ENCODE measurements at places on chromosomes 1 and 21.

GRCh38 chr1:205751036-205751651 is 1.2 kb upstream of the NUCKS1 start:
- no peak for DNase-seq

- no peak for DNase-seq
Observed at GRCh38 chr1:178028841-178029481, 59.1 kb upstream of the SEC16B start.

GRCh38 chr21:25496825-25497482 is 110.3 kb downstream of the MRPL39 start:
- DNase-seq = no peak

- DNase-seq = no peak
Observed at GRCh38 chr1:74771913-74772515, 39.1 kb downstream of the TYW3 start.

DNA sequence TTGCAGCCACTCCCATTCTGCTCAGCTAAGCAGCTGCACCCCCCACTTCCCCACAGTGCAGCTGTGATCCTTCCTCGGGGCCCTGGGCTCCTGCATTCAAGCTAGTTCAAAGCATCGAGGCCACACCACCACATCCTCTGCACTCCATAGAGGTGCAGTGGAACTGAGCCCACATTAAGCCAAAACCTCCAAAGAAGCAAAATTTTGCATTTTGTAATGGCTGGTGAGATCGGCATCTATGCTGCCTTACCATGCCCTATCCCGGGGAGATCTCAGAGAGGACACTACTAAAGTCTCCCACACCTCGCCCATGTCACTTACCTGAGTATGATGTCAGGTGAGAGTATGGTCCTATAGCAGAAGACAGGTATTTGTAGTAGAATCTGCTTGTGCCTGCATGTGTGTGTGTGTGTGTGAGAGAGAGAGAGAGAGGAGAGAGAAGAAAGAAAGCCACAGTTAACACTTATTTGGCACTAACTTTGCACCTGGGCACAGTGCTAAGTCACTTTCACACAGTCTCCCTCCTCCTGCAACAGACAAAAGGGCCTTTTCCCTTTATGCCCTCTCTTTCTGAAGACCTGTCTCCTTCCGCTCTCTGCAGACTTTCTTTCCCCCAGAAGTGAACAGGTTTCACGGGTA is 89.8 kb downstream of the KIF14 start:
- DNase-seq = no peak

GRCh38 chr1:228009116-228009827 is 2.5 kb downstream of the WNT3A start:
- DNase-seq = no peak

Data from esophagus squamous epithelium (tissue), 5 donors.